ENCODE measurements at places on chromosomes 3 and 15.

DNA sequence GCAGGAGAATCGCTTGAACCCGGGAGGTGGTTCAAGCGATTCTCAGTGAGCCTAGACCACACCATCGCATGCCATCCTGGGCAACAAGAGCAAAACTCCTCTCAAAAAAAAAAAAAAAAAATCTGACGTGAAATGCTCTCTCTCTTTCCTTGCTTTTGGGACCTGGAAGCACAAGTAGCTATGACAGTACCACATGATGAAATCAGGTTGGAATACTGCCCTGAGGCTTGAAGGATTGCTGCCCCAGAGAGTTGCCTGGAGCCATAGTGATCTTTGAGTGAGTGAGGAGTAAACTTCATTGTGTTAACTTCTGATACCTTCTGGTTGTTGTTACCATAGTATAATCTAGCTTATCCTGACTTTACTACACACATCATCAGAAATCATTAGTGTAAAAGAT, 23.3 kb downstream of the AKAP13 start:
- no peak for DNase-seq

DNA sequence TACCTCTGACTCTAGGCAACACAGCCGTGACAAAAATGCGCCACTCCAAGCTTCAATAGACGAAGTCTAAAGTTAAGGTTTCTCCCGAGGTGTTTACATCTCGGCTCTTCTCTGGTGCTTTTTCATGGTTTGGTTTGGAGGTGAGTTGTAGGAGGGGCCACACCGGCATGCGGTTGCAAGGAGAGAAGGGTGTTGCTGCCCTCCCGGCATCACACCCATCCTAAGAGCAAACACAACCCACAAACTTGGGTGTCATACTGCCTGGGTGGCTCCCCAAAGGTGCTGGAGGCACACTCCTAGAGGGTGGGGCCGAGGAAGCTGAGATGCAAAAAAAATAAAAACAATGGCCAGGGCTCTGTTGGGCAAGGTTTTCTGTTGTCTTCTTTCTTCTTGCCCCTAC, 225.2 kb upstream of the ICE2 start:
- DNase-seq = no peak

DNA sequence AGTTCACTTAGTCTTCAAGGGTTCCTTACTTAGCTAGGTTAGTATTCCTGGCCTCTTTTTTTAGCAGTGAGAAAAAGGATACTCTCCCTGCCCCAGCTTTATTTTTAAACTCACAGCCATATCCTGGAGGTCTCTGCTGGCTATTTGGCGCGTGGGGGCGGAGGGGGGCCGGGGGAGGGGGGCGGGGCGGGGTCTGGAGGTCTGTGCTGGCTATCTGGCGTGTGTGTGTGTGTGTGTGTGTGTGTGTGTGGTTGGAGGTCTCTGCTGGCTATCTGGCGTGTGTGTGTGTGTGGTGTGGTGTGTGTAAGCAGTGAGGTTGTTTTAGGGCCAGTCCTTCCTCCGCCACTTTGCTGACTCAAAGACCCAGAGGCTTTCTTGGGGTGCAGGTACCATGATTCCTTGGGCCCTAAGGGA, 579 bp upstream of the PLAAT1 start:
- no peak for DNase-seq

DNA sequence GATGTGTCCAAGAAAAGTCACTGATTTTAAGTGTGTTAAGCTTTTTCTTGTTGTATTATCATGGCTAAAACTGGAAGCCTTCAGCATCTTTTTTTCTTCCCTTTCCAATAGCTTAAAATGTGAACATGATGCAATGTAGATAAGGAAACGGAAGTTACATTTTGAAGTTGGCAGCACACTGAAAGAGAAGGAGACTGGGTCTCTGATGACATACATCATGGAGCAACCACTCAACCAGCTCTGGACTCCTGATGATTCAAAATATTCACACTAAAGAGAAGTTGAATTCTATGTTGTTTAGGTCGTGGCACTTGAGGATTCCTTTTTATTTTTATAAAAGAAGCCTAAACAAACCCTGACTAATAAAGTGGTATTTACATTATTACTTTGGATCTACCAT, 488.3 kb upstream of the ALCAM start:
- no peak for DNase-seq

GRCh38 chr3:34793057-34793456, 846.3 kb upstream of the ARPP21 start:
- DNase-seq = no peak

DNA sequence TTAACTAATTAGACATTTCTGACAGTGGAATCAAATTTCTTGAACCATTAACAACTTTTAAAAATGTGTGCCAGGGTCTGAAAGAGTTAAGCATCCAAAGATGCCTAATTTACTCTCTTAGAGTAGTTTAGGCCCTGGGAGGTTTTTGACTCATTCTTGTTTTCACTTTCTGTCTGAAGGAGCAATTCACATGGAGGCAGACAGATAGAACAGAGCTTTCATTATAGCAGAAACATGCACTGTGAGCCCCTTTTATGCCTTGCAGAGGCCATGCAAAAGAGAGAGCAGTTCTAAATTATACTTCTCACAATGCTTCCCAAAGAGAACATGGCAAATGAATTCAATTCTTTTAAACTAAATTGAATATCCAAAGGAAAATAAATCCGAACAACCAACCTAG, 554.8 kb downstream of the MFSD1 start:
- no peak for DNase-seq

DNA sequence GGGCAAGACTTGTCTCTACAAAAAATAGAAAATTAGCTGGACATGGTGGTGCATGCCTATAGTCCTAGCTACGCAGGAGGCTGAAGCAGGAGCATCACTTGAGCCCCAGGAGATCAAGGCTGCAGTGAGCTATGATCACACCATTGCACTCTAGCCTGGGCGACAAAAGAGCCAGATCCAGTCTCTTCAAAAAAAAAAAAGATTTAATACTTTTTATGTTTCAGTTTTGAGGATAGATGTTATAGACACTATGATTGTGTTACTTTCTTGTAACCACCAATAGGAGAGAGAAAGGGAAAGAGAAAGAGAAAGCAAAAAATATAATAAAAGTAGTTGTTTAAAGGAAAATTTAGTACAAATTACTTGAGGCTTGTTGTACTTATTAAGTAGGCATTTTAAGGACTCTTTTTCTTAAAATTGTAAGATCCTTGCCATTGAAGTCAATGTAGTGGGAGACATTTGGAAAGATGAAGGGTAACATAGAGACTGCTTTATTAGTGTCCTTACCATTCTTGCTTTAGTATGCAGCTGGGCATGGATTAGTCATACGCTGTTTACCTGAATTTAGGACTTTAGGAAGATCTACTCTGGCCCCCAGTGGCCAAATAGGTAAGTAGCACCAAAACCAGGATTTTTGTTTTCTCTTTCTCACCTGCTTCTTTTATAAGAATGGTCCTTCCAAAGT, 35.1 kb upstream of the ZDHHC23 start:
- peak; percentile 50 for DNase-seq

DNA sequence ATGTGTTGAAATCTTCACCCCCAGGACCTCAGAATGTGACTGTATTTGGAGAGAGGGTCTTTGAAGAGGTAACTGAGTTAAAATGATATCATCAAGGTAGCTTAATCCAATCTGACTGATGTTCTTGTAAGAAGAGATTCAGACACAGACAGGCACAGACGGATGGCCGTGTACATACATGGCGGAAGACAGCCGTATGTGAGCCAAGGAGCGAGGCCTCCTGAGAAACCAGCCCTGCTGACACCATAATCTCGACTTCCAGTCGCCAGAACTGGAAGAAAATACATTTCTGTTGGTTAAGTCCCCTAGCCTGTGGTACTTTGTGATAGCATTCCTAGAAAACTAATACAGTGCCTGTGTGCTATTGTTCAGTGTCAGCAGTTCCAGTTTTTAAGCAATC, 73.6 kb downstream of the APBA2 start:
- DNase-seq = no peak

DNA sequence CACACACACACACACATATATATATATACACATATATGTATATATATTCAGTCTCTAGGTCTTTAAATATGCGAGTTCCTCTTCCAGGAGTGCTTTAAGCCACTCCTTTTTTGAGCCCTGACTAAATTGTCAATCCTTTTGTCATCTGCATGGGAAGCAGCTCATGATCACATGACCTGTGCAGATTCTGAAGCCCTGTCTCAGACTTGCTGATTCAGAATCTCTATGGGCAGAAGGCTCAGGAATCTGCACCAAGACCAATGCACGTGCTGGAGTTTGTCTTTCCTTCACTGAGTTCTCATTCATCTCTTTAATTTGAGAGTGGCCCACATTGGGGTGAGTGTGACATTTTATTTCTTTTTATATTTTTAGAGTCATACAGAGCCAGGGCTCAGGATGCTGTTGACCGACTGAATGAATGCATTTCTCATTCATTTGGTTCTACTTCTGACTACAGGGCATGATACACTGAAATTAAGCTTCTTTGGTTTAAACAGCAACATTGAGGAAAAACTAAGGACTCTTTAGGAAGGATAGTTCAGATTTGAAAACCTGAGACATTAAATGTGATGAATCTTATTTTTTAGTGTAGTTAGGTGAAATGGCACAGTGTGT, 307.5 kb downstream of the EDEM1 start:
- DNase-seq = no peak

DNA sequence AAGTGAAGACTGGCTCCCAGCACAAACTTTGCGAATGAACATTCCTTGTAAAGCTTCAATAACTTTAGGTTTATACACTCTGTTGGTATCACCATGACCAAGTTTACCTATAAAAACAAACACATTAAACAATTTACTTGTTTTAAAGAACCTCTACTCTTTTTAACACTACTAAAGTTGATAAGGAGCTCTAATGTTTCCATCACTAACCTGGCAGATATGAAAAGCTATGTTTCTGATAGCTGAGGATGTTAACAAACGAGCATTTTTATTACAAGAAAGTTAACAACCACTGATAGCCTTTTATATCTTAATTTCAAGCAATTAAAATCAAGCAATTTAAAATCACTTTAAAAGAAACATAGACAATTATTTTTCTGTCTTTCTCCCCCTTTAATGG, 80.8 kb downstream of the HERC1 start:
- DNase-seq = no peak

DNA sequence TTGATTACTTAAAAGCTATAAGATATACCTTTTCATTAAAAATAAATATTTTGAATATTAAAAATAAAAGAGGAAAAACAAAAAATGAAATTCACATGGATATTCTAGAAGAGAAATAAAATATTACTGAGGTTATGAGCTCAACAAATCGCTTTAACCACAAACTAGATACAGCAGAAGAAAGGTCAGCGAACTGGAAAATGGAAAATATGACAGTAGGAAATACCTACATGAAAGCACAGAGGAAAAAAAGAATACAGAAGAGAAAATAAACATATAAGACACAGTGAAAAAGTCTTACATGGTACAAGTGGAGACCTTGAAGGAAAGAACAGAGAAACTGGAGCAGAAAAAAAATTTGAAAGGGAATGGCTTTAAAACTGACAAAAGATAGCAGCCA, 33.2 kb downstream of the SCAPER start:
- DNase-seq = no peak

DNA sequence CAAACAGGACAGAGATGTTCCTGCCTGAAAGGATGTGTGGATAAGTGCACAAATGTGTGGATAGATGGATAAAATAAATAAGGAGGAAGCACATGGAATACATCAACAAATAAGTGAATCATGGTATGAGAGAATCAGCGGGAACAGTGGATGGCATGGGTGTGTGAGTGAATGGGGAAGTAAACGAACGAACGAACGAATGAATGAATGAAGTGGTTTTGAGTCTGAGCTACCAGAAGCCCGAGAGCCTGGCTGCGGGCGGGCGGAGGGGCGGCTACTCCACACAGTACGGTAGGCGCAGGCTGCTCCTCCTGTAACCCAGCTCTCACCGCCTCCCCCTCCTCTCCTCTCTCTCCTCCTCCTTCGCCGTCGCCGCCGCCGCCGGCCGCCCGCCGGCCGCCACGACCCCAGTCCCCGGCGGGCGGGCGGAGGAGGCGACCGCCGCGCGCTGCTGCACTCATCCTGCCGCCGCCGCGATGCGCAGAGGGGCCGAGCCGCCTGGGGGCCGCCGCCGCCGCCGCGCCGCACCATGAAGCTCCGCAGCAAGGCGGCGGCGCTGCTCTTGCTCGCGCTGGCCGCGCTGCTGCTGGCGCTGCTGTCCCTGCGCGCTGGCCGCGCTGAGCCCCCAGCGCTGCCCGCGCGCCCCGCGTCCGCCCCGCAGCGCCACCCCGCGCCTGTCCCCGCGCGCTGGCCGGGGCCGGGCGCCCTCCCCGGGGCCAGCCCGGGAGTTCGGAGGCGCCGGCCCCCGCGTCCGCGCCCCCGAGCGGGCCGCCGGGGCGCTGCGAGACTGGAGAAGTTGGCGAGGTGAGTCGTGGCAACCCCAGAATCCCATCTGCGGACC, at the start of gene GXYLT2:
GXYLT2 (plus strand) TSS at position 342 of the 841 bp plus-strand sequence; CDS start at position 530, 188 bp downstream.
- DNase-seq = peak; percentile 17

DNA sequence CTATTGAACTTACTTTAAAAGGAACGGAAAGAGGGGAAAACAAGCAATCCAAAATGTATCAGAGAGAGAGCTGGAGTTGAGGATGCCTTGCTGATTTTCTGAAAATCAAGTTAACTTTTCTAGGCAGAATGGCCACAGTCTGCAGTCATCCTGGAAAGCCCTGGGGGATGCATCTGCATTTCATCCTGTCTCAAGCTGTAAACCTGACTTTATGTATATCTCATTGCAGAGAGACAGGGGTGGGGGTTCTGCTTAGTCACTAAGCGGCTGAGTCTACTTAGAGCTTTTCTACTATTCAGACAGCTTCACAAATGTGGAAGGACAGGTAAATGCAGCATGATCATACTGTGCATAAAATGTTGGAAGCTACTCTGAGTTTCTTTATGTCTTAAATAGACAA, 41.4 kb downstream of the MRPS25 start:
- no peak for DNase-seq

- DNase-seq = no peak
Measured at GRCh38 chr15:91369823-91370222, 269.8 kb downstream of the SV2B start.

DNA sequence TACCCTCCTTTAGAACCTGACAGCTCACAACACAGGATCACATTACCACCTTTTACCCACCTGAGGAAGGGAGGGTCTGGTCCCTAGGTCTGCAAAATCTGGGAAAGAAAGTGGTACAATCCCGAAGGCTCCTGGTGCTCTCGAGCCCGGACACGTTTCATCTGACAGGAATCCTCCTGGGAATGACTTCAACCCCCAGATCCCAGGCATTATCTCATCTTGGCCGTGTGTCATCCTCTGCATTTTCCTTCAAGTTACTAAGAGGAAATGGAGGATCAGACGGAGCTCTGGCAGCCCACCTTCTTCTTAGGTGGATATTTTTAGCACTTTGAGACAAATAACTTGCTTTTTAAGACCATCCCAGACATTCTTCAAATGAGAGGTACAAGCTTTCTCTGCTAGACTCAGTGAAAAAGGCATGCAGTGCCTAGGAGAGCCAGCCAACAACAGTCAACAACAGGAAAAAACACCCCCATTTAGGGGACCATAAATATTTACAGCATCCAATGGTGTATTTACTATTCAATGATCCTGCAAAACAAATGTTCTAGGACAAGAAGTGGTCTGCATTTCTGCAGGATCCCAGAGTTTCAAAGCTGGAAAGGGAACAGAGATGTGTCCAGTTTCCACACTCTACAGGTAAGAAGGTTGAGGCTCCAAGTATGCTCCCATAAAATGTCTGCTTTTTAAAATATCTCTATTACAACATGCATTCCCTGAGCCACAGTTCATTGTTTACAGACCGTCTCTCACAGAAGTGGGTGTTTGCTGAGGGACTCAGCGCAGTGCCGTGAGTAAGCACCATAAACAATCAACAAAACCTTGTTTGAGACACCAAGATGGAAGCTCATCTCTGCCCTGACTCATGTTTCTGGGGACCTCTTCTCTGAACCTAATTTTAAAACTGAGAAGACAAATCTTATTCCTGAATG, 38.3 kb upstream of the ARHGEF3 start:
- DNase-seq = no peak

Data from activated CD4-positive, alpha-beta T cell treated with anti-CD3 and anti-CD28 coated beads, Interleukin-2, Interleukin-4, amounts not matched to agents 100 ng/mL and 50 ng/mL, durations not matched to agents 16 hours and 8 hours (primary cell).